ENCODE measurements at places on chromosomes 13 and 19. TPM values are rescaled to one million over a fixed set of nuclear protein-coding genes. Genes with fewer than 3 reads are reported as not detected.

The CYP2S1 gene
- 4.1 TPM for total RNA-seq

The TNFRSF19 gene
- 6.8 TPM for total RNA-seq

The WDR88 gene
- not detected for total RNA-seq

The CEACAM1 gene
- 0.13 TPM for total RNA-seq

The GDF15 gene
- total RNA-seq = 20.4 TPM

The SUGP1 gene
- total RNA-seq = 37.9 TPM

The KLK15 gene
- not detected for total RNA-seq

The FPR1 gene
- 0.81 TPM for total RNA-seq

The DLL3 gene
- total RNA-seq = 2.8 TPM

The TEAD2 gene
- total RNA-seq = 59.7 TPM

The SYMPK gene
- 45.0 TPM for total RNA-seq

The VN1R2 gene
- total RNA-seq = not detected

The WDR87 gene
- not detected for total RNA-seq

The ZNF554 gene
- 2.9 TPM for total RNA-seq

The ZNF540 gene
- total RNA-seq = 0.16 TPM

The LPAR2 gene
- total RNA-seq = 19.8 TPM

The FAM216B gene
- total RNA-seq = not detected

The ZNF610 gene
- total RNA-seq = 2.2 TPM

The SIGLEC5 gene
- total RNA-seq = not detected

The ATP4B gene
- not detected for total RNA-seq

The ERCC1 gene
- total RNA-seq = 131 TPM

The CYP4F2 gene
- total RNA-seq = 0.16 TPM

The ZNF585A gene
- total RNA-seq = 1.8 TPM

The ZNF285 gene
- total RNA-seq = 1.3 TPM

The CYSLTR2 gene
- total RNA-seq = not detected

The PALM gene
- 6.0 TPM for total RNA-seq

The STOML3 gene
- not detected for total RNA-seq

The KIR2DL4 gene
- total RNA-seq = not detected

The ZNF823 gene
- total RNA-seq = 4.2 TPM

The MEIOSIN gene
- not detected for total RNA-seq

The ERICH6B gene
- total RNA-seq = not detected

The FPR2 gene
- total RNA-seq = not detected

The OLFM2 gene
- 1.5 TPM for total RNA-seq

The CEACAM20 gene
- total RNA-seq = not detected

The BORA gene
- 2.2 TPM for total RNA-seq

The MADCAM1 gene
- 0.13 TPM for total RNA-seq

The PSPN gene
- 0.65 TPM for total RNA-seq

The MUC16 gene
- not detected for total RNA-seq

The C19orf73 gene
- total RNA-seq = 6.0 TPM

Data from mesangial cell (primary cell).